PC-9 (cell line): ENCODE measurements at places on chromosomes 4 and X. TPM values are rescaled to one million over a fixed set of nuclear protein-coding genes. Genes with fewer than 3 reads are reported as not detected.

AFM gene
- total RNA-seq = not detected in 2 replicates

TMEM156 gene
- 20.1 and 29.3 TPM in 2 replicates for total RNA-seq

CD99L2 gene
- 22.5 and 29.6 TPM in 2 replicates for total RNA-seq

PRICKLE3 gene
- 13.1 and 13.5 TPM in 2 replicates for total RNA-seq

MAGEB10 gene
- total RNA-seq = not detected in 2 replicates

PLS3 gene
- total RNA-seq = 221 and 257 TPM in 2 replicates

DNA sequence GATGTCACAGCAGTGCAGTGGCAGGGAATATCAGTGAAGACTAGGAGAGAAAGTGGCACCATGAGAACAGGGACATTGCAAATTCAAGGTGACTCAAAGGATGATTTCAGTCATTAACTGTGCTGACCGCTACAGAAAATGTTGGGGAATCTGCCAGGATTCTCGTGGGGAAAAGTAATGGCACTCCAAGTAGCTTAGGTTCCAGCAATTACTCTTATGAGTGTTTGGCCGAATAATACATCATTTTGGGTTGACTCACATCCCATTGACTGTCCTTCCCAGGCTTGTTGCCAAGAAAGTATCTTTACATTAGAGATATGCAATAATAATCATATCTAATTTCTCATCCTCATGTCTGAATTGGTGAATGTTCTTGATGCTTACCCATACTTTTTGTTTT is 1411.1 kb upstream of the PCDH7 start:
- DNase-seq = no peak

DNA sequence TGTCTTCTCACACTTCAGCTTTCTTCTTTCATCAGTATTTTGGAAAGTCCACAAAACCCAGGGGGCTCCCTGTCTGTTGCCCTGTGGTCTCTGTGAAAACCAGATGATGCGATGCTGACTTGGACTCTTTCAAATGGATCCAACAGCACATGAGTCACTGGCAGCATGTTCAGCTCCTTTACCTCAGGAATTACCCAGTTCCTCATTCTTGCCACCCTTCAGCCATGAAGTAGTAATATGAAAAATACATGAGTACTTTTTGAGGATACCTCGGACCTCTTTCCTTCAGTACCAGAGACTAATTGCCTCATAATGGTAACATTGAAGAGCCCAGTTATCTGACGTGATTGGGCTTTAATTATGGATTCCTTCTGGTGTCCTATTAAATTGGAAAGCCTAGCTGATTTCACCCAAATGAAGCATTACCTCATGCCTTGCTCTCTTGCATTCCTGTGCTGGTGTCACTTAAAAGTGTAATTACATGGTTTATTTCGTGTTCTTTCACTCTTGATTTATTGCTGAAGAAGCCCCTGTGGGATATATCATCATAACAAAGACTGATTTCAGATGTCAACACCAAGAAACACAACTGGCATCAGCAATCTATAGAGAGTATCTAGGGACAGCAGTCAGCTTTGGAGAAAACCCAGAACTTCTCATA is 63.4 kb downstream of the NFKB1 start:
- DNase-seq = no peak
